Calu3 (cell line): ENCODE measurements at places on chromosomes 1 and 21. TPM values are rescaled to one million over a fixed set of nuclear protein-coding genes. Genes with fewer than 3 reads are reported as not detected.

RIPPLY3 gene
- total RNA-seq = 0.17 and 0.40 TPM in 2 replicates

DNA sequence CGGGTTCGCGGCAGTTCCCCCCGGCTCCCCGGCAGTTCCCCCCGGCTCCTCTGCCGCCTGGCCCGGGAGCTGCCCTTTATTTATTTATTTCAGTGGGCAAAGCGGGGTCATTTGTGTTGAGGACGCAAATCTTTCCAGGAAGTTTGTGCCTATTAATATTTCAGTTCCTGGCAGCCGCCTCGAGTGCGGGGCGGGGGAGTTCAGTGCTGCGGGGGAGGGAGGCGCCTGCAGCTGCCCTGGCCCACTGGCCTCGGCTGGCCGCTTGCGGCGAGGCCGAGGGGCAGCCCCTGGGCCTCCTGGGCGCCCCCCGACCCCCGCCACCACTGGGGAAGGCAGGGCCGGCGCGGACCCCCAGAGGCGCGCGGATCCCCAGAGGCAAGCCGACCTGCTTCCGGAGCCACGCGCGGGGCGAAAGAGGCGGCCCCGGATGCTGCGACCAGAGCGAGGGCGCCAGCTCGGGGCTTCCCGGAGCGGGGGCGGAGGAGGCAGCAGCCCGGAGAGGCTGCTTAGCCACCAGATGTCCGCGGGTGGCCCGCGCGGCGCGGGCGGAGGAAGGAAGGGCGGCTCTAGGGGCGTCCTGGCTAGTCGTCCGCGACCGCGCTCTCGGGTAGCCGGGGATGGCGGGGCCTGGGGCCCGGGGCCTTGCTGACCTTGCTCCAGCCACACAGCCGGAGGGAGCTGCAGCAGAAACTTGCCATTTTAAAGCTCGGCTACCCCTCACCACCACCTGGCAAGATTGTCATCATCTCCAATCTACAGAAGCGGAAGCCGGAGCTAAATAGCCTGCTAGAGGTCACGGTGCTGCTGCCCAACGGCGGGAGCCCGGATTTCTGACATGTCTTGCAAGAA is 48.0 kb downstream of the H3-3A start:
- DNase-seq = peak; percentile 79

GRCh38 chr1:232508130-232508701 is 121.7 kb downstream of the SIPA1L2 start:
- DNase-seq = no peak

DNA sequence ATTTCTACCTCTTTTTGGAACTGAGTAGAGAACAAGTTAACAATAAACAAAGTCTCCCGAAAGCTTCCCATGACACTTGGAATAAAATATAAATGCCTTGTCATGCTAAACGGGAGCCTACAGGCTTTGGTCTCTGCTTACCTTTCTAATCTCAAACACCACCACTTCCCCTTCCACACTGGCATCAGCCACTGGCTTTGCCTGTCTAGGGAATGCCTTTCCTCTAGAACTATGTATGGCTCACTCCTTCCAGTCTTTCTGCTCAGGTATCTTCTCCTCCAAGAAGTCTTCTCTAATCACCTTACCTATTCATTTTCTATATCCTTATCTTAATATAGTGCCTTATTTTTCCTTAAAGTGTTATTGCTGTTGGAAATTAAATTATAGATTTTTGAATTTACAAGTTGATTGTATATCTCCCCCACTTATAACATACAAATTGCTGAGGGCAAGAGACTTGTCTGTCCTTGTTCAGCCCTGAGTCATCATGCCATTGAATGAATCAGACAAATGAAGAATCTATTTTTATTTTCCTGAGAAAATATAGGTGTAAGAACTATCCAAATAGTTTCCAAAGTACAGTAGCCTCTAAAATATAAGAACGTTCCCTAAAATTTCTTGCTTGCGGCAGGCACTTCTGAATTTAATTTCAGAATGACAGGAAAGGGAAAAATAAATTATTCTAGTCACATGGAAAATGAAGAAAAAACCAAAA is 119.2 kb downstream of the TM2D1 start:
- no peak for DNase-seq

LCE2A gene
- not detected in 2 replicates for total RNA-seq

DENND2C gene
- 1.2 and 1.3 TPM in 2 replicates for total RNA-seq

- DNase-seq = no peak
These were observed 19.8 kb upstream of the LBR start for GRCh38 chr1:225447650-225448089.

GRCh38 chr21:44681861-44682579 is at the start of gene KRTAP12-1:
KRTAP12-1 (minus strand) TSS chr21:44682163; CDS start chr21:44682123, 40 bp downstream.
- no peak for DNase-seq

GRCh38 chr1:23793861-23794731 is 3.2 kb downstream of the LYPLA2 start:
- no peak for DNase-seq

DNA sequence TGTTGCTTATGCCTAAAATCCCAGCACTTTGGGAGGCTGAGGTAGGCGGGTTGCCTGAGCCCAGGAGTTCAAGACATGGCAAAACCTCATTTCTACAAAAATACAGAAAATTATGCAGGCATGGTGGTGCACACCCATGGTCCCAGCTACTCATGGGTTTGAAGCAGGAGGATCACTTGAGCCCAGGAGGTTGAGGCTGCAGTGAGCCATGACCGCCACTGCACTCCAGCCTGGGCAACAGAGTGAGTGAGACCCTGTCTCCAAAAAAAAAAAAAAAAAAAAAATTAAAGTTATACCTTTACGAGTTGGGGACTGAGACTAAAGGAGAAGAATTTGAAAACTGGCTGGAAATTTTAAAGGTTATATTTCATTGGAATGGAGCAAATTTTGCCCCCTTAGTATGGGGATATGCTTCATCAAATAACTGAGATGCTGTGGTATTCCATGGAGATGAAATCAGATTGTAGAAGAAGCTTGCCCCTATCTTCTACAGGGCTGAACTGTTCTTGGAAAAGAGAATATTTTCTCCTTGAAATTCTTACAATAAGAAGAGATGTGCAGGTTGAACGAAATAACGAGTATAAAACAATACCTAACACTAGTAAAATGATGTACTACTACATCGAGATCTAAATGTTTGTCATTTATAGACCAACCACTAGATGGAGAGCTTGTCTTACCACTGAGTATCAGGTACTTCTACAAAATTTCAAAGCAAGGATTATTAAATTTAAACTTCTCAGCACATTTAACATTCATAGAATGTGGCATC is 34.9 kb upstream of the SCYL3 start:
- no peak for DNase-seq

GRCh38 chr21:21165063-21165645 is 166.9 kb downstream of the NCAM2 start:
- DNase-seq = no peak

DNA sequence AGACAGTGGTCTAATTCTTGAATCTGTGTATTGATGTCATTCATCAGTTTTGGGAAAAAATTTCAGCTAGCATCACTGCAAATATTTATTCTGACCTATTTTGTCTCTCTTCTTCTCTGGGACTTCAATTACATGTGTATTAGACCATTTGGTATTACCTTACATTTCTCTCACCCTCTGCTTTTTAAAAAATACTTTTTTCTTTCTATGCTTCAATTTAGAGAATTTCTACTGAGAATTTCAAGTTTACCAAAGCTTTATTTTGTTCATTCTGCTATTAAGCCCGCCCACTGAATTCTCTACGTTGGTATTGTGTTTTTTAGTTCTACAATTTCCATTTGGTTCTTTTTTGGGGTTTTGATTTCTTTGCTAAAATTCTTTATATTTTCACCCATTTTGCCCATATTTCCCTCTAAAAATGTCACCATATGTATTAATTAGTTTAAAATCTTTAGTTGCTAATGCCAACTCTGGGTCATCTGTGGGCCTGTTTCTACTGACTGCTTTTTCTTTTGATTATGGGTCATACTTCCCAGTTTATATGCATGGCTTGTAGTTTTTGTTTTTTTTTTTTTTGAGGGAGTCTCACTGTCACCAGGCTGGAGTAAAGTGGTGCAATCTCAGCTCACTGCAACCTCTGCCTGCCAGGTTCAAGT is 212.0 kb downstream of the DYRK1A start:
- DNase-seq = no peak

DNA sequence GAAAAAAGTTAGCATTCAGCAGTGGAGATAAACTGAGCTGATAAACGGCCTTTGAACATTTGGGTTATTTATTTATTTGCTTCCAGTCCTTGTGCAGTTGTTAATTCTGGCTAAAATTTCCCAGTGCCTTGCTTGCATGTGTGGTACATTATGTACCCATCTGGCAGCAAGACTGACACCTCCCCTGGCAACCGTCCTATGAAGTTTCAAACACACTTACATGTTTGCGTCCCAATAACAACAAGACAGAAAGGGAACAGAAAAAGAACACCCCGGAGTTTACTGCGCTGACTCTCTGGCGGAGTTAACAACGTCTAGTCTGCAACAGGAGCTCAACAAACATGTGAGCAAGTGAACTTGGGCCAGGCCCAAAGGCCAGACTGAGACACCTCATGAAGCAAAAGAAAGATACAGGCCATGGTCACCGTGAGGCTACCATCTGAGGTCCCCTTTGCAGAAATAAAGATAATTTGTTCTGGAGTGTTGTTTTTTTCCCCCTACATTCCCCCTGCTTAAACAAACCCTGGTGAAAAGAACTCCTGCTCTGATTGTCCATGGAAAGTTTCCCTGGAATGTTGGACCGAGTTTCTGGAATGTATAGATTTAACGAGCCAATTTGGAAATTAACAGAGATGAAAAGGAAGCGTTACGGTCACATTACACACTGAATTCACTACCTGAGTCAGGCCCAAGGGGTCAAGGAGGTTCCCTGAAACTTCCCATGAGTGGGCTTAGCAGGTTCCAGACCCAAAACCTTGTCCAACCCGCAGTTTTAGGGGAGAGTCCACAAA is 33.4 kb downstream of the TRABD2B start:
- no peak for DNase-seq

UTP11 gene
- total RNA-seq = 38.5 and 43.0 TPM in 2 replicates

GRCh38 chr1:110070282-110070669 is 196 bp downstream of the ALX3 start:
- no peak for DNase-seq

NOS1AP gene
- total RNA-seq = 6.7 and 9.9 TPM in 2 replicates

DNA sequence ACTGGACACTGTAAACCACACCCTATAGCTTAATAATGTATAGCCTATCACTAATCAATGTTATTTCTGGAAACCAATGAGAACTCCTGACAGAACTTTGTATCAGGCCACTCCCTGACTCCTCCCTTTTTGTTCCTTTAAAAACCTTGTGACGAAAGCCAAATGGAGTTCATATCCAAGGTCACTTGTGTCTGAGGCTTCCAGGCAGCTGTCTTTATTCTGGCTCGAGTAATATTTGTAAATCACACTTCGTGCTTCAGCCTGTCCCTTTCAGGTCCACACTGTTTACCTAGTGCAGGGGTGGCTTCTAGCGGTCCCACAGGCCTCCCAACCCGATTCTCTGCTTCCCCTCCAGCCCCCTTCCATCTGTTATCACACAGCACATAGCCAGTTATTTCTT is 16.2 kb upstream of the CAPN9 start:
- DNase-seq = no peak

- no peak for DNase-seq
These were observed 253.1 kb upstream of the USP24 start for GRCh38 chr1:55468142-55468795.

SRSF11 gene
- 143 and 148 TPM in 2 replicates for total RNA-seq

GBP6 gene
- total RNA-seq = 0.12 and 0.37 TPM in 2 replicates

CD1C gene
- not detected in 2 replicates for total RNA-seq

RNU1-1 gene
- 1,678 and 1,905 TPM in 2 replicates for total RNA-seq

B3GALT2 gene
- not detected in 2 replicates for total RNA-seq

- no peak for DNase-seq
These were observed 36.9 kb upstream of the DISP1 start for GRCh38 chr1:222777977-222778376.

DNA sequence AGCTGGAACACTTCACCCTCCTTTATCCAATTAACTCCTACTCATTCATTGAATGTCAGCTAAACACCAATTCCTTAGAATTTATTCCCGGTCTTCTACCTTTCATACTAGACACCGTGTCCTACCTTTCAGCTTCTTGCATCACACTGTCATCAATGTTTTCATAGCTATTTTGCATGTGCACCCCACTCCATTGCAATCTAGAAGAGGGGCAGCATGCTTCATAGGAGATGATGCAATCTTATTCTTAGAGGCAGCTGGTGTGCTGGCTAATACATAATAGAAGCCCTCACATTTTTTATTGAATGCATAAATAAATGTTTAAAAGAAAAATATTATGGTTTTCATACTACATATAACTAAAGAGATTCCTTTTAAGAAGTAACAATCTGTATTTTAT is 123.6 kb downstream of the DSCAM start:
- DNase-seq = no peak

DNA sequence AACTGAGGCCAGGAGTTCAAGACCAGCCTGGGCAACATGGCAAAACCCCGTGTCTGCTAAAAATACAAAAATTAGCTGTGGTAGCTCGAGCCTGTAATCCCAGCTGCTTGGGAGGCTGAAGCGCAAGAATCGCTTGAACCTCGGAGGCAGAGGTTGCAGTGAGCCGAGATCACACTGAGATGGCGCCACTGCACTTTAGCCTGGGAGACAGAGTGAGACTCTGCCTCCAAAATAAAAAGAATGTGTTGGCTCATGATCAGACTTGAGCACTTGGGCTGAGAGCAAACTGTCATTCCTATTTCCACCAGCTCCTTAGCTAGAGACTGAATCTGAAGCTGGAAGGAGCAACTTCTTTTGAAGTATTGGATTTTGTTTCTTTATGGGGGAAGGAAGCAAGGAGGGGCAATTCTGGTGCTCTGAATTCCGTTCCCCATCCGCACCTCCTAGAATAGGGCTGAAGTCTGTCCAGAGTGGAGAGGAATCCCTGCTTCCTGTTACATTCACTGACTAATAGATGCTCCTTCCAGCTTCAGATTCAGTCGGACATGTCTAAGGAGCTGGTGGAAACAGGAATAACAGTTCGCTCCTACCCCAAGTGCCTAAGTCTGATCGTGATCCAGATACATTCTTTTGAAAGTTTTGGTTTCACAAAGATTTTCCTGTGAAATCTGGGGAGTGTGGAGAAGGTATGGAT is 3.8 kb downstream of the ZNF672 start:
- DNase-seq = no peak

SPRR3 gene
- total RNA-seq = 6.2 and 26.7 TPM in 2 replicates

- DNase-seq = no peak
These were observed 81.6 kb upstream of the ACTL8 start for GRCh38 chr1:17673329-17674072.

- no peak for DNase-seq
These were observed 17.2 kb downstream of the DNAJC16 start for GRCh38 chr1:15543589-15544568.

- DNase-seq = no peak
These were observed 8.3 kb upstream of the KCNAB2 start for GRCh38 chr1:6037338-6037762.

GRCh38 chr1:2406451-2407041 is 5.8 kb downstream of the PEX10 start:
- no peak for DNase-seq

- DNase-seq = no peak
These were observed 8.1 kb upstream of the PMF1 start for GRCh38 chr1:156204686-156205085.

DNA sequence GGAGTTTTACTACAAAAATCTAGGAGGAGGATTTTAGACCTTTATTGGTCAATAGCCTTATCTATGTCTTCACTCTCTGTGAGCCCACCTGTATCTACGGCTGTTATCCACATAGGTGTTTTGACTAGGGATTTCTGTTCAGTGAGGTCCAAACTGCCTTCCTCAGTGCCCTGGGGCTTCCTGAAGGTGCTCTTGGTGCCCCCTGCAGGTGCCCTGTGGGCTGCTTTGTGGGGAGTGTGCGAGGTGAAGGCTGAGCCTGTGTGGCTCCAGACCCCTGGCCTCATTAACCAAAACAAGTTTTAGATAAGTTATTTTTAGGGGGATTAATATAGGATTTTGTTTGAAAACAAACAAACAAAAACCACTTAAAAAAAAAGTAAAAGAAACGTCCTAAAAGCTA is 122.5 kb downstream of the KIF26B start:
- peak; percentile 59 for DNase-seq

NBPF4 gene
- not detected in 2 replicates for total RNA-seq

TRIM62 gene
- 6.9 and 8.8 TPM in 2 replicates for total RNA-seq

RHBG gene
- 0.26 and 0.42 TPM in 2 replicates for total RNA-seq
